Right lung (tissue), 10 donors: ENCODE measurements at places on chromosomes 7 and 10.
A peak's percentile ranks its signal among the peaks of the same experiment; 100 is the strongest.

DNA sequence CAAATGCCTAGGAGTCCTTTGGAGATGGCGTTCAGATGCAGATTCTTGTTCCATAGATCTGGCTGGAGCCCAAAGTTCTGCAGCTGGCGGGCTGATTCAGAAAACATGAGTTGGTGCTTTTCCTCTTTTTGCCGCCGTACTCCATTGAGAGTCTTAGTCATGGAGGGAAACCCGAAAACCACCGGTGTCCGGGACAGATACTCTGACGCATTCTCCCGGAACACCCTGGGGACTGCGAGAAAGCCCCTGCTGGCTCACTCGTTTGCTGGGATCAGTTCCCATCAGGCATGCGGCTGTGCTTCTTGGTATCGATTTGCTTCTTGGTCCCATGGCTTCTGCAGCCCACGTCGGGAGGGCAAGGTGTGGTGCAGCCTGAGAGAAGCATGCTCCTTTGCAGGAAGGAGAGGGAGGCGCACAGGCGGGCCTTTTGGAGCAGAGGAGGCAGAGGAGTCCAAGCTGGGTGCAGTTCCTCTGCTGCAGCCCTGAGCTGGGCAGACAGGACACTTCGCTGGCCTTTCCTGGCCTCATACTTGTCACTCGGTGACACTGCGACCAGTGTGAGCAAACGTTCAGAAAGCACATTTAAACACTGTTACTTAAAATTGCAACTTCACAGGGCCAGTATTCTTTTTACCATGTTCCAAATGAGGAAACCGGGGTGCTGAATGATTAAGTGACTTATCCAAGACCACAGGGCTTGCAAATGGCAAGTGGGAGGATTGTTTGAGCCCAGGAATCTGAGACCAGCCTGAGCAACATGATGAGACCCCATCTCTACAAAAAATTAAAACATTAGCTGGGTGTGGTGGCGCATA lies 30.6 kb upstream of the PFKFB3 start:
- no peak for DNase-seq

DNA sequence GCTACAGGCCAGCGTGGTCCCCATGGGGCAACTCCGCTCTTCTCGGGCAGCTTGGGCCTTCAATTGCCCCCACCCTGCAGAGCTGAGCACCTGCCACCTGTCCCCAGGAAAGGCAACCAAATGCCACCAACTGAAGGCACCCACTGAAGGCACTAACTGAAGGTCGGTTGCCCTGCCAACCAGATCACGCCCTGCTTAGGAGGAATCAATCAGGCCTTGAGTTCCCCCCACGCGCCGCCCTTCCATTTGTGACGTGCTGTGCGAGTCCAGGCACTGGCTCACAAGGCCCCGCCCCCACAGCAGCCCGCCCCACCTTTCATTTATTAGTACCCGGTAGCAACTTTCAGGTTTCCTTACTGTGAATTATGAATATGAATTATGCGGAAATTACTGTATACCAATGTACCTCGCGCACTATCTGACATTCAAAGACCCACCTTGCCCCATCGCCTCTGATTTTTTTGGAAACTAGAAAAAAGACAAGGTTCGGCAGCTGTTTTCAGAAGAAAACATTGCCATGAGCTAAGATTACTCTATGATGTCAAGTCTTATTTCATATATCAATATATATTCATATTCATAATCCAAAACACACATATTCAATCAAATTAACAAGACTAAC lies 83.6 kb upstream of the ABI1 start:
- no peak for DNase-seq

GRCh38 chr10:49837051-49837478 lies 74.9 kb upstream of the OGDHL start:
- DNase-seq: no peak

GRCh38 chr10:92291921-92292845 lies 1.2 kb downstream of the MARCHF5 start:
- DNase-seq: peak; percentile 45

- DNase-seq: no peak
Measured at GRCh38 chr7:133845005-133845404, 282.1 kb upstream of the LRGUK start.

GRCh38 chr7:121404348-121404747 lies 8.2 kb upstream of the FAM3C start:
- no peak for DNase-seq

DNA sequence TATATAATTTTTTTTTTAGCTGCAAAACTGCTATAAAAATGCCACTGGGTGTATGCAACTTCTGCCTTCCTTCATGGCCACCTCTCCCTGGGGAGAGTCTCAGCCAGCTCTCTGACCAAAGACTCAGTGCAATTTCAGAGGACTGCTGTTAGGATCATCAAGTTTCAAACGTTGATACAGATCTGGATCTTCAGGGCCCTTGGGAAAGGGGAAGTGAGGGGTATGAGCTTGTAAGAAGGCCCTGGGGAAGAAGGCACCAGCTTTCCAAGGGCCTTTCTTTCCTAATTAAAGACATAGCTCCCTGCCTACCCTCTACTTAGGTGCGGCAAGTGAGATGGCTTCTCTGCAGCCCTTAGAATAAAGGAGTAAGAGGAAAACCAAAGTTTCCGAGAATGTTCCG lies 130.4 kb downstream of the CUL2 start:
- no peak for DNase-seq
